Anterior cingulate cortex (tissue), 58 donors: ENCODE measurements at places on chromosomes 5 and 9.

- DNase-seq: no peak
Measured at GRCh38 chr9:3296536-3296935, 229.3 kb downstream of the RFX3 start.

DNA sequence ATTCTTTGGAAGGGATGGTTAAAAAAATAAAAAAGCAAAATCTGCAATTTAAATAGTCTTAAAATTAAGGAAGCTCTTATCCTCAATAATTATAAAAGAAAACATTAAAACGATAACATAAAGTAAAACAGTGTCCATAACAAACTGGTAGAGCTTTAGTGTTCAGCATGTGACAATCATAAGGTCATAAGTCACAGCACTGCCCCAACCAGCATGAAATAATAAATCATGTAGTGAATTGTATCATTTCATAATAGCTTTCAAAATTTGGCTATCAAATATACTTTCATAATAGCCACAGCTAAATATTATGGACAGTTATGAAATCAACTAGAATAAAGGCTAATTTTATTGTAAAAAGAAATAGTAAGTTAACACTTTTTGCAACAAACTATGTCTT, 10.0 kb downstream of the NR3C1 start:
- DNase-seq: no peak

DNA sequence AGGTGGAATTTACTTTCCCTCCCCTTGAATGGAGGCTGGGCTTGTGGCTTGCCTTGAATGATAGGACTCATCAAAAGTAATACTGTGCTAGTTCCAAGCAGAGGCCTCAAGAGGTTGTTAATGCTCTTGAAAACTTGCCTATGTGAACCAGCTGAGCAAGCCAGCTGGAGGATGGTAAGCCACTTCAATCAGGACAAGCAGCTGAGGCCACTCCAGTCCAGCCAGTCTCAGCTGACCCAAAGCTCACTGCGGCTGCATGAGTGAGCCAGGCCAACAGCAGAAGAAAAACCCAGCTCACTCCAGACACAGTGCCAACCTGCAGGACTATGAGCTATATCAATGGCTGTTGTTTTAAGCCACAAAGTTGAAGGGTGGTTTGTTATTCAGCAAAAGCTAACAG, 182.8 kb downstream of the MCTP1 start:
- no peak for DNase-seq

DNA sequence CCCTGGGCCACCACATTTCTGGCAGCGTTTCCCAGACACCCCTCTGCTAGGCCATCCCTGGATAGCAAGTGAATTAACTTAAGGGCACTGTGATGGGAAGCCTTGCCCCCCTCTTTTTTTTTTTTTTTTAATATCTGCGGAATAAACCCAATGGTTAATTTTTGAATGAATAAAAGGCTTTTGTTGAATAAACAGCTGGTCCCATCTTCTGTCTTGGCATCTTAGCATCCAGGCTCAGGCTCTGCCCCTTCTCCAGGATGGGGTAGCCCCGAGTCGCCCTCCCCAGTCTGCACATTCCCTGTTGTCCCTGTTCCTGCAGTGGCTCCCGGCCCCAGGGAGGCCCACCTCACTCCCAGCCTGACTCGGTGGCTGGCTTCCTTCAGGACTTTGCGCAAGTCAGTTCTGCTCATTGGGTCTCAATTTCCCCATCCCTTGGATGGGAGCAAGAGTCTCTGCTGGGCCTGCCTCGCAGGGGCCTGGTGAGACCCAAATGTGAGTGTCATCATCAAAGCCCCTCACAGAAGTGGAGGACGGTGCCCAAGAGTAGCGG, 29.0 kb upstream of the HMCN2 start:
- no peak for DNase-seq

- DNase-seq: no peak
Measured at GRCh38 chr5:108415726-108416125, 33.8 kb upstream of the FBXL17 start.

- no peak for DNase-seq
Measured at GRCh38 chr5:91151947-91152346, 231.2 kb downstream of the ARRDC3 start.

DNA sequence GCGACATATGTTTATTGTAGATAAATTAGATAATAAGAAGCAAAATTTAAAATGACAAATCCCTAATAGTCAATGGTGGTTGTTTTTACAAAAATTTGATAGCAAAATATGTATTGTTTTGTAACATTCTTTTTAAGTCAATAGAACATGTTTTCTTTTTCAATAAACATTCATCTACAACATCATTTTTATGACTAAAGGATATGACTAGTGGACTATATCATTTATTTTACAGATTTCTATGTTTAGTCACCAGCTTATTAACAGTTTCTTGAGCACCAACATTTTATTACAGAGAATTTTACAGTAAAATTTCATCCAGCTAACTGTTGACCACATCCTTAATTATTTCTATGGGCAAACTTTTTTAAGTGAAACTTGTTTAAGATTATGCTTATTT, 114.7 kb upstream of the IL7R start:
- DNase-seq: no peak

- DNase-seq: peak; percentile 46
Measured at GRCh38 chr9:99690573-99690972, 131.1 kb upstream of the NR4A3 start.

DNA sequence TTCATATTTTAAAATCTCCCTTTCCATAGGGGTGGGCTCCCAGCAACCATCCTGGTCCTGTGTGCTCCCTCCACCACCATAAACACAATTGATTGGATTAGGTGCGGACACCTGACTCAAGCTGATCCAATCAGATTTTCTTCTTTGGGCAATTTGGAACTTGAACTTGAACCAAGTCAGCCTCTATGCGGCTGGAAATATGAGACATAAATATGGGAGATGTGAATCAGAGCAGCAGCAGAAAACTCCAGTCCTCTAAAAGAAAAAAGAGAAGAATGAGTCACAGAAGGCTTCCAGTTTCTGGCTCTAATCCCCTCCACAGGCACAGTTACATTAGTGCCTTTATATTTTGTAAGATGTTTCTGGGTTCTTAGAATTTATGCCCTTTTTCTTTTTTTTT, 306.6 kb downstream of the MLLT3 start:
- no peak for DNase-seq

DNA sequence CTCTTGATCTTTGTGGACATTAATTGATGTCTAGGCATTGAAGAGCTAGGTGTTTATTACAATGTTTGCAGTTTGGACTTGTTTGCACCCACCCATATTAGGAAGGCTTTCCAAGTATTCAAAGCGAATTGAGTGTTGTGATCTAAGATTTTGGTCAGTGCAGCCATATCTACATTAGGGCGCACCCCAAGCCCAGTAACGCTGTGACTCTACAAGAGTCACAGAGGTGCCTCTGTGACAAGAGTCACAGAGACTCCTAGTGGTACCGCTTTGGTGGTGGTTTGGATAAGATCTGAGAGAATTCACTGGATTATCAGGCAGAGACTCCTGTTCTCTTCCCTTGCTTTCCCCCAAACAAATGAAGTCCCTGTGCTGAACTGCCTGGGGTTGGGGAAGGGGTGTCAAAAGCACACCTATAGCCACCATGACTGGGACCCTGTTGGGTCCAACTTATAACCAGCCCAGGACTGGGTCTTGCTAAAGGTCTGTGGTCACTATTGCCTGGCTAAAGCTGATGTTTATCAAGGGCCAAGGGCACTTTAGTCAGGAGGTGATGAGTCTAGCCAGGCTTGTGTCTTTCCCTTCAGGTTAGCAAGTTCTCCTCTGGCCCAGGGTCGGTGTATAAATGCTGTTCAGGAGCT, 114.1 kb upstream of the RIOK2 start:
- DNase-seq: no peak

- DNase-seq: no peak
Measured at GRCh38 chr5:139638736-139639618, 9.2 kb upstream of the CXXC5 start.

- no peak for DNase-seq
Measured at GRCh38 chr5:93343570-93343969, 237.4 kb downstream of the NR2F1-AS1 start.

- DNase-seq: no peak
Measured at GRCh38 chr5:121432-121831, 29.5 kb downstream of the PLEKHG4B start.

- DNase-seq: no peak
Measured at GRCh38 chr5:64767959-64768357, 533 bp downstream of the SREK1IP1 start.
